ENCODE measurements at places on chromosomes 2 and 18.

DNA sequence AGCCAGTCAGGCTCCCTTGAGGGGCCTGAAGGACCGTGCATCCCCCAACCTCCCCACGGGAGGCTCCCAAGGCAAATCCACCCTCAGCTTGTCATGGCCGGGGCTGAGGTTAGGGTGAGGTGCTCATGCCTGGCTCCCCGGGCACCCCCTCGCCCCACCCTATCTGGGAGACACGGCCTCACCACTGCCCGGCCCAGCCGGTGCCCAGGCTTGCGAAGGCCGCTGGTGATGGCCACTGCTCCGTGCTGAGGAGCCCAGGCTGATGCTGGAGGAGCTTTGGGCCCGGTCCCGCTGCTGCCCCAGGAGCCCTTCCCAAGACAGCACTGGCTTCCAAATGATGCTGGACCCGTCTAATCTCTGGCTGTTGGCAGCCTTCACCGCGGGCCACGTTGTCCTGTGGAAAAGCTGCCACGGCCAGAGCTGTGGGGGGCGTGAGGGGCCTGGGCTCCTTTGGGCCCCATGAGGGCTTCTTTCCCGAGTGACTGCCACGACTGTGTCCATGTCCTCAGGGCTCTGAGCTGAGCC, 135.7 kb upstream of the CTDP1 start:
- DNase-seq, result no peak

DNA sequence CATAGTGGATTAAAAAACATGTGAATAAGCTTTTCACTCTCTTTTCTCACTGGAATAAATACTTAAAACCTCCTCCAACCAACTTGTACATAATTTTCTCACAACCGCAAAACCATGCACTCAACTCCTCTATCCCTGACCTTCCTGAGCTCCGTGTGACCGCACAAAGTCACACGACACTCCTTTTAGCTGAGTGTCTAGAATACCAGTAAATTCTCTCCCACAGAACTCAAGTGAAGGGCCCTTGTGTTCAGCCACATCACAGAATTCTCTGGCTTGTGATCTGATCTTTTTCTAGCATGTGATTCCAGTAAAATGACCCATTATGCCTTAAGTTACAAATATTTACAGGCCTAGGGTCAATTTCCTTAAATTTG, 91.2 kb upstream of the ARL4C start:
- no peak for DNase-seq

GRCh38 chr2:226376516-226377180, 423.0 kb downstream of the IRS1 start:
- no peak for DNase-seq

GRCh38 chr2:13558368-13558767, 841.6 kb downstream of the TRIB2 start:
- no peak for DNase-seq

GRCh38 chr2:103462101-103462500, 700.3 kb downstream of the TMEM182 start:
- no peak for DNase-seq

DNA sequence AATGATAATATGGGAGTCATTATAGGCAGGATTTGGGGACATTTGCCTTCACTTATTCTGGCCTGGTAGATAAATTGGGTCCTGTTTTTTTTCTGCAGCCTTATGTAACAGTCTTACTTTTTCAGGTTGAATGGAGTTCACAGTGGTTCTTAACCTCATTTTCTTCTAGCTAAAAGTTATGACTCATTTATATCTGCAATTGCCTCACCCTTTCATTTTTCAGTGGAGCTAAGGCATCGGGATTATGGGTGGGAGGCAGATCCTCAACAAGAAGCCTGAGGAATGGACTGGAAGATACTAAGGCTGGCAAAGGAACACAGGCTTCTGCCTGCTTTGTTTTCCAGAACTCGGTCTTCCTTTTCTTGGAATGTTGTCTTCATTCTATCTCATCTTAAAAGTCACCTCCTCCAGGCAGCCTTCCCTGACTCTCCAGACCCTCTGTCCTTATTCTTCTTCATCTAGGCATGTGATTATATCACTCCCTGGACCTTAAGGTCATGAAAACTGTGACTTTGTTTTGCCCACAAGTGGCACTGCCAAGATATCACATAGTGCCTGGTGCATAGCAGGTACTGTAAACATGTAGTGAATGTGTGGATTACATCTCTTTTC, 41.0 kb upstream of the ACSL3 start:
- no peak for DNase-seq

DNA sequence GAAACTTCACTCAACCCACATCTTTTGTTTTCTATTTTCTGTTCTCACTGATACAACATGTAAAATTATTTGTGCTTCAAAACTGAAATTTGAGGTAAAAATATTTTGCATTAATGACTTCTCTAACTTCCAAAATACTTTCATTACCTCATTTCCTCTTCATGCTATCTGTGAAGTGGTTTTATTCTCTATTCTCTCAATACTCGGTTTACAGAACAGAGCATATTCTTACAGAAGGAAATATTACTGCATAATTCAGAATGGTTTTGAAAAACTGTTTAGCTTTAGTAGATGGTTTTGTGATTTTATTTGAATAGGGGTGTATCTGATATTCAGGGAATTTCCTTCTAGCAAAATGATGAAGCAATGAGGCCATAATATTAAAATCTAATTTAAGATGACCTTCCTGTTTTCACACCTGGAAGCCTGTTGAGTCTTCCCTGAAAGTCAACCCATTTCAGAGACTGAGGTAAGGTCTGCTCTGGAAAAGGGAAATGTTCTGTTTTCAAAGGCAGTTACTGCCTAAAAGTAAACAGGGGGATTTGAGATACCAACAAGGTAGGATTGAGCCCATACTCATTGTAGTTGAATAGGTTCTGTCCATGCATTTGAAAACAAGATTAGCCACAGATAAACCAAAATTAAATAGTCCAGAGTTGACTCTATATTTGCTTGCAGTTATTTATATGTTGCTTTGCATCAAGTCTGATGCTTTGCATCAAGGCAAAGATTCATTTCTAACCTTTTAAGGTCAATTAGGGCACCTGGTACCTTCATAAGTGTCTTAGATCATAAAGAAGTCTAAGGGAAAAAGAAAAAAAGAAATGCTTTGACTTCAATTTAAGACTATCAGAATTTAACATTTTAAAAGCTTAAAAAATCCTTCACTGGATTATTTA, 50.8 kb upstream of the PEX13 start:
- DNase-seq, result no peak

GRCh38 chr2:172220121-172220520, 117.4 kb upstream of the DLX2 start:
- DNase-seq, result no peak

DNA sequence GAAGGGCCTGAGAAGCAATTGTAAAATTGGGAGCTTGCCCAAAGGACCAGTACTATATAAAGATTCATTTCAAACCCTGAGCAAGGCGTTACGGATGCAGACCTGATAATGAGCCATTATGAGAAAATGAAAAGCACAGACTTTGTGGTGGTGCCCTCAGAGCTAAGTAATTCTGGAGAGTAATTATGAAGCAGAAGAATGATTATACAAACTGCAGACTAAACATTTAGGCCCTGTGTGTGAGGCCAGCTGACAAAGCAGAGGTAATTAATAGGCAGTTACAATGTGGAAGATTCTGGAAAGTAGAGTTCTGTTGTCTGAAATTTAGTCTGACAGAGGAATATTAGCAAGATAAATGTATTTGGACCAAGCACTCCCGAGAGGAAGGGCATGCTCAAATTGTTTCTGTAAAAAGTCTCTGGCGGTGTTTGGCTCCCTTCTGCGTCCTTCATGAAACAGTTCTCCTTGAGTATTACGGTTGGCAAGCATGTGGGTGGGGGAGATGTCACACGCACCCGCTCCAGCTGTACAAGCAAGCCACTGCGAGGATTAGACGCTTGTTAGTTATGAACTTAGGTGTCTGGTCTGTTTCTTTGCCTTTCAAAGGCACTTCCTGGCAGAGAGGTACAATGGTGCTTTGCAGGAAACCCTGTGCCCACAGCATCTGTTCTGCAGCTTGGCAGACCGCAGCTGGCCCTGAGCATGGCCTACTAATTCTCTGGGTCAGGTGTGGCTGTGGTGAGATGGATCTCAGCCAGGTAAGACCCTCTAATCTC, 45.5 kb downstream of the CDC42EP3 start:
- peak; percentile 95 for DNase-seq

- no peak for DNase-seq
Measured at GRCh38 chr2:13018490-13018889, 301.8 kb downstream of the TRIB2 start.

- no peak for DNase-seq
Measured at GRCh38 chr2:27206346-27206745, 5.5 kb upstream of the ATRAID start.

- DNase-seq, result no peak
Measured at GRCh38 chr2:28970464-28971160, 10.5 kb upstream of the TOGARAM2 start.

DNA sequence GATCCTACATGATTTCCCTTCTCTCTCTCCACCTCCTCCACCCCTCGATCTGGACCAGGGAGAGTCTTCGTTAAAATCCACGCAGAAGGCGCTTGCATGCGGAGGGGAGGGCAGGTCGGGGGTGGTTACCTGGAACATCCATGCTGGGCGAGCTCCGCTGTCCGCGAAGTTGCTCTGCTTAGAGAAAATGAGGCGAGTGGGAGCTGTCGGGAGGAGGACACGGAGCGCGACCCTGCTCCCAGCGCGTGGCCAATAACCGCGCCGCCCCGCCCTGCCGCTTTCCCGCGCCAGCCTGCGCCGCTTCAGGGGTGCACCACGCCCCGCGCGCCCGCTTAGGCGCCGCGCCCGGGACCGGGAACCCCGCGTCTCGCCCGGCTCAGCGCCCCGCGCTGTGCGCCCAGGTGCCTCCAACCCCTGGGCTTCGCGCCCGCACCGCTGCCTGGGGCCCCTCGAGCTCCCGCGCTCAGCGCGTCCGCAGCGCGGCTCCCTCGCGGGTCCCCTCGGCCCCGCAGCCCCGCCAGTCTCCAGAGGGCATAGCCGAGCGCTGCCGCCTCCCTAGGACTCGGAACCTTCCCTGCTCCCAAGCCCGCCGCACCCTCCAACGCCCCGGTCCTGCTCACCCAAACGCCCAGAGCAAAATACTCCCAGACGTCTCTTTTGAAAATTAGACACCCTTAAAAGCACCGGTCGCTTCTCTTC, 636 bp downstream of the CBLN2 start:
- peak; percentile 45 for DNase-seq

GRCh38 chr2:154240921-154241379, 369.2 kb downstream of the GALNT13 start:
- no peak for DNase-seq

- DNase-seq, result no peak
Measured at GRCh38 chr2:211957799-211958198, 580.8 kb downstream of the ERBB4 start.

GRCh38 chr18:48806551-48807261, 144.1 kb downstream of the SMAD7 start:
- DNase-seq, result no peak

DNA sequence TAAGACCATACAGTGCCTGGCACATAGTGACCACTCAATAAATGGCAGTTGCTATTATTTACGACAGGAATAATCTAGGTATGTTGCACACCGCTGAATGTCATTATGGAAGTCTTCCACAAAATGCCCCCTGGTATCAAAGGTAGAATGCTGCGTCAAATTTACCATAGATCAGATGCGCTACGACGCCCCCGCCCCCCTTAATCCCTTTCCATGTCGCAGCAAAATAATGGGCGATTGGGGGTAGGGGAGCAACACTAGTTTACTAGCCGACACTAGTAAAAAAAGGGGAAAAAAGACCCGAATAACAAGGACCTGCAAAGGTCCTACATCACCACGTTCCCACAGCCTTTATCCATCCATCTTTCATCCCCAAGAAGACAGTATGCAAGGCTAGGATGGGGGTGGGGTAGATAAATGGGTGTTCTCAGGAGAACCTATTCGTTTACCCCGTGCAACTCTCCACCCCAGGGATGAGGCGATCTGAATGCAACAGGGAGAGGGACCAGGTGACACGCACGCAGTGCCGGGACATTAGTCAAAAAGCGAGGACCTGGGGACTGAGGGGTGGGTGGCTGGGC, 455 bp downstream of the PREPL start:
- DNase-seq, result no peak

DNA sequence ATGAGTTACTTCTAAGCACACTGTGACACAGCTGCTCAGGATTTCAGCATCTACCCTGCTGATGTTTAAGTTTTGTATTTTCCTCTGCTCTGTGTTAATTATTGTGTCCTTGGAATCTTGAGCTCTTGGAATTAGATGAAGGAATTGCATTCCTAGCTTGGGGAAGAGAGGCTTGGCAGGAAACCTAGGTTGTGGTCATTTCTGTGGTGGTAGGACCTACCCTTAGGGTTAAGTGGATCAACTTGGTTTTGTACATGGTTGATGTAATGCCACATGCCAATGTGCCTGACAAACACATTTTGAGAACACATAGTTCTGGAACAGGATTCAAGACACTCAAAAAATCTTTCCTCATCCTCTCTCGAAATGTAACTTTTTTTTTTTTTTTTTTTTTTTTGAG, 264.5 kb upstream of the MEX3C start:
- no peak for DNase-seq

DNA sequence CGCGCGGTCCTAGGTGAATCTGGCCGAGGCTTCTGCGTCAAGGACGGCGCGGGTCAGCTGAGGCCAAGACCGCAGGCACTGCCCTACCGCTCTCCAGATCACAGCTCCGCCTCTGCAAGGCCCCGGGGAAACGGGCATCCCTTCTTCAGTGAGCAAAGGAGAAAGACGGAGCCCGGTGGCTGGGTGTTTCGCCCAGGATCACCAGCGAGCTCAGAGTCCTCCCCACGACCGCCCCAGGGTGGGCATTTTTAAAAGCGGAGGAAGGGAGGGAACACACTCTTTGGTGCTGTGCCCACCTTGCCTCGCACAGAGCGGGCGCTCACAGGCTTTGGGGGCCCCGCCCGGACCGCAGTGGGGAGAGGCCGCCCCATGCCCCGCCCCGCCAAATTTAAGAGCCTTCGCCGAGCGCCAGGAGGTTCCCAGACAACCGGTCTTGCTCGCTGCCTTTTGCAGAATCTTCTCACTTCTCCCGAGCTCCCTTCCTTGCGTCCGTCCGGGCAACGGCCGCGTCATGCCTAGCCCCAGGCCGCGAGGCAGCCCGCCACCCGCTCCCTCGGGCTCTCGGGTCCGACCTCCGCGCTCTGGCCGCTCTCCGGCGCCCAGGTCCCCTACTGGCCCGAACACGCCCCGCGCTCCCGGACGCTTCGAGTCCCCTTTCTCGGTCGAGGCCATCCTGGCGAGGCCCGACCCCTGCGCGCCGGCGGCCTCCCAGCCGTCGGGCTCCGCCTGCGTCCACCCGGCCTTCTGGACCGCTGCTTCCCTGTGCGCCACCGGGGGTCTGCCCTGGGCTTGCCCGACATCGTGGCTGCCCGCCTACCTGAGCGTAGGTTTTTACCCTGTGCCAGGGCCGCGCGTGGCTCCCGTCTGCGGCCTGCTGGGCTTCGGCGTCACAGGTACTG, at the start of gene NOTO:
TSS of gene NOTO (plus strand) at position 419 of the 899 bp plus-strand sequence. CDS start at position 512, 93 bp downstream.
- no peak for DNase-seq

GRCh38 chr2:25460261-25460905, 118.7 kb upstream of the DNMT3A start:
- no peak for DNase-seq

Measured in SHP77 (cell line).